ENCODE measurements at places on chromosomes 6 and 20.

GRCh38 chr6:31935021-31935420 is 7.5 kb downstream of the C2 start:
- DNase-seq, result no peak

- DNase-seq, result no peak
These were observed 16.0 kb downstream of the RPS12 start for GRCh38 chr6:132830334-132830751.

- peak; percentile 16 for DNase-seq
These were observed 75.4 kb upstream of the PTPN1 start for GRCh38 chr20:50434653-50435396.

- DNase-seq, result peak; percentile 7
These were observed 73.2 kb downstream of the ROS1 start for GRCh38 chr6:117352466-117353081.

GRCh38 chr6:16363749-16364148 is 125.4 kb downstream of the GMPR start:
- DNase-seq, result no peak

- peak; percentile 62 for DNase-seq
These were observed 216.8 kb downstream of the TMEM242 start for GRCh38 chr6:157106487-157106886.

DNA sequence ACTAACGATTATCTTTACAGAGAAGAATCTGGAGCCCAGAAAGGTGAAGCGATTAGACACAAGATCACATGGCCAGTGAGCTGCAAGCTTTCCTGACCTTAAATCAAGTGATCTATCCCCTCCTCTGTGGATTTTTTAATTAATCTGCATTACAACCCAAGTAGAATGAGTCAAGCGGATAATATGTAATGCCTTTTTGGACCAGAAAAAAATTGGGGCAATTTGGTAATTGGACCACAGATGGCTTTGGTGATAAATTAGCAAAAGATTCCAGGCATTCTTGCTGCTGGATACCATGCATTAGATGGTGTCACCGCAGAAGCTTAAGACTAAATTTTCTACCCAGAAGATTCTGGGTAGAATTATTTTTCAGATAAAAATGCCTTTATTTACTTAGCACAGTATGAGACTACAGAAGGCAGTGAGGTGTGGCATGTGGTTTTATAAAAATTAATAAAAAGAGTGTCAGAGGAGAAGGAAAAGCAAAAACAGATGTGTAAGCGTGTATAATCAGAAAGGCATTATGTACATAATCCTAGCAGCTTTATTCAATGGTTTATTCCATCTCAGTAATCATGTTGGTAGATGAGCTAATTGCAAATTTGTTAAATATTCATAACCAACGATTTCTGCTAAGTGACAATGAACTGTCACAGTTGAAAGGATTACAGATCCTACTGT is 53.9 kb upstream of the PCSK2 start:
- DNase-seq, result no peak

GRCh38 chr6:163513003-163513402 is 98.5 kb downstream of the QKI start:
- no peak for DNase-seq

DNA sequence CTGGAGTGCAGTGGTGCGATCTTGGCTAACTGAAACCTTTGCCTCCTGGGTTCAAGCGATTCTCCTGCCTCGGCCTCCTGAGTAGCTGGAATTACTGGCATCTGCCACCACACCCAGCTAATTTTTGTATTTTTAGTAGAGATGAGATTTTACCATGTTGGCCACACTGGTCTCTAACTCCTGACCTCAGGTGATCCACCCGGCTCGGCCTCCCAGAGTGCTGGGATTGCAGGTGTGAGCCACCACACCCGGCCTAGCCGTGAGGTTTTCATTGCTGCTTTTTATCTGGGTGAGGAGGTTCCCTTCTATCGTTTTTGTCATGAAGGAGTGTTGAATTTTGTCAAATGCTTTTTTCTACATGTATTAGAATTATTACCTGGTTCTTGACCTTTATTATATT is 23.9 kb downstream of the SRC start:
- DNase-seq, result no peak

DNA sequence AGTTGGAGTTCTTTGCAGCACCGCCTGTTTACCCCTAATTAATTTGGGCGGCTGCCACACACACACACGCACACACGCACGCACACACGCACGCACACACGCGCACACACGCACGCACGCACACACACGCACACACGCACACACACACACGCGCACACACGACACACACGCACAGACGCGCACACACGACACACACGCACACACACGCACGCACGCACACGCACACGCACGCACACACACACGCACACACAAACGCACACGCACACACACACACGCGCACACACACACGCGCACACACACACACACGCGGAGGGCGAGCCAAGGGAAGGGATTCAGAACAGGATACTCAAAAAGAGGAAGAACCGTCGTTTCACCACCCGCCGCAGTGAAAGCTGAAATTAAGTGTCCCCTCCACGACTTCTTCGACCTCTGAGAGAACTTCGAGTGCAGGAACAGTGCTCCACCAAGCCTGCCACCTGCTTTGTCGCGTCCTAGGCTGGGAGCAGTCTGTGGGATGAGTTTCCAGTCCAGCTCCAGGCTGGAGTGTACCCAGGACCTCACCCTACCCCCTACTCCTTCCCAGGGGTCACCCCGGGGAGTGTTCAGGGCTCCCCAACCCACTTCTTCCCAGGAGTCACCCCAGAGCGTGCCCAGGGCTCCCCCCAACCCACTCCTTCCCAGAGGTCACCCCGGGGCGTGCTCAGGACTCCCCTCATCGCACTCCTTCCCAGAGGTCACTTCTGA is 1.1 kb downstream of the RNASET2 start:
- DNase-seq, result no peak

DNA sequence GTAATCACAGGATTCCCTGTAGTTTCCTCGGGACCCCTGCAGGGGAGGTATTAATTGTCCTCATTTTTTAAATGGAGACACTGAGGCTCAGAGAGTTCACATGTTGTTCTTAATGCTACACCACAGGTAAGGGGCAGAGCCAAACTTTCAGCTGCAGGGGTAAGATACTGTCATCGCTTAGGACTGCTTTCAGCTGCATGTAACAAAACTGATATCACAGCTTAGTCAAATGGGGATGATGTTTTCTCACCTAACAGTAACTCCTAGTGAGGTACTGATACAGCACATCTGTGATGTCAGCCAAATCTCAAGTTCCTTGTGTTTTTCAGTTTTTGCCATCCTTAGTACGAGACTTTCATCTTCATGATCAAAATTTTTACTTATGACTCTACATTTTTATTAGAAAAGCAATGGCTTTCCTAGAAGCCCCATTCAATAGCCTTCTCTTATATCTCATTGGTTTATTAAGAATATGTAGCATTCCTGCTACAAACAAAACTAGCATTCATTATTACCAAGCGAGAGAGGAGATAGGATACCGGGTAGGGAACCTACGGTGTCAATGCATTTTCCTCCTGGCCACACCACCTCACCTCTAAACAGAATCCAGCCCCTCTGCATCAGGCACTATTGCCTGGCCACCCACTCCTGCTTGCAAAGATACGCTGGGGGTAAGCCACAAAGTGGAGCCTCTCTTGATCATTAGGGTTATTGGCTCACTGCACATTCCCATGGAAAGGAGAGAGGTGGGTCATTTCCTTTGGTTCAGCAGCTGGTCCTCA is 557.5 kb downstream of the CD83 start:
- no peak for DNase-seq

- no peak for DNase-seq
These were observed 22.5 kb downstream of the JARID2 start for GRCh38 chr6:15268137-15268908.

- DNase-seq, result peak; percentile 76
These were observed 10.8 kb upstream of the WTAP start for GRCh38 chr6:159716247-159717096.

- peak; percentile 72 for DNase-seq
These were observed 1.9 kb downstream of the RRBP1 start for GRCh38 chr20:17679941-17680835.

- no peak for DNase-seq
These were observed 17.6 kb downstream of the NEDD9 start for GRCh38 chr6:11214901-11215300.

DNA sequence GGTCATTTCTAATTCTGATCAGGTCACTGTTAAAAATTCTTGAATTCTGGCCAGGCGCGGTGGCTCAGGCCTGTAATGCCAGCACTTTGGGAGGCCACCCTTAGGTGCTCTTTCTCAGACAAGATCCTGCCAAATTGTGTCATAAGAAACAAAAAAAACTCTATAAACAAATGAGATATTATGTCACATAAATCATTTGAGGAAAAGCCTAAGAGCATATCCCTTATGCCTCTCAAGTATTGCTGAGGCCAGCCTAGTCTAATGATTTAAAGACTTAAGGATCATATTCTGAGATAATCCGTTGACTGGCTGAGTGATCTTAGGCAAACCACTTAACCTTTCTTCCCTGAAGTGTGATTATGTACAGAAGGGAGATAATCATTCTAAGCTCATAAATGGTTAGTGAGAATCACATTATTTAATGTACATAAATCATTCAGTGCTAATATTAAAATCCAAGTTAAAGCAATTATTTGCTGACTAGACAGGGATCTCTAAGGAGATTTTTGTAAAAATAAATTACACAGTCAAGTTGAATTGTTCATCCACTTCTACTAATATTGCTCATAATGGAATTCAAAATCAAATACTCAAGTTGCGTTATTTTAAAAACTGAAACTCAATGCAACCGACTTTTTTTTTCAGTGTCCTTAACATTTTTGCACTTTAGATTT is 365.4 kb downstream of the PHF3 start:
- DNase-seq, result no peak

- DNase-seq, result peak; percentile 22
These were observed 88.3 kb downstream of the SH3BGRL2 start for GRCh38 chr6:79719248-79719960.

DNA sequence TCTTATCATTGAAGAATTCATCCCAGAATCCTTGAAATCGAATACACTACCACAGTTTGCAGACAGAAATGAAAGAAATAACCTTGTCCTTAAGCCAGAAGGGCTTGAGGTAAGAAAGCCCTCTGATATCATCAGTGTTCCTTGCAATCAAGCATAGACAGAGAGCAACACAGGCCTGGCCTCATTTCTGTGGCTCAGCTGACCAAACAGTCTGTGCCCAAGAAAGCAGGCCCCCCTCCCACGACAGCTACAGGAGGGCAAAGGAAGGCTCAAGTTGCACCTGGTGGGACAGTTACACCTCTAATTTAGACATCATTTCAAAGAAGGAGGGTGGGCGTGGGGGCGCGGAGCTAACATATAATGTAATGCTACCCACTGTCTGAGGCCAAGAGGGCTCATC is 21.6 kb downstream of the KIF16B start:
- no peak for DNase-seq

GRCh38 chr20:41618807-41619311 is 682 bp upstream of the CHD6 start:
- peak; percentile 19 for DNase-seq

- no peak for DNase-seq
These were observed 85.4 kb downstream of the DHX35 start for GRCh38 chr20:39047417-39047985.

DNA sequence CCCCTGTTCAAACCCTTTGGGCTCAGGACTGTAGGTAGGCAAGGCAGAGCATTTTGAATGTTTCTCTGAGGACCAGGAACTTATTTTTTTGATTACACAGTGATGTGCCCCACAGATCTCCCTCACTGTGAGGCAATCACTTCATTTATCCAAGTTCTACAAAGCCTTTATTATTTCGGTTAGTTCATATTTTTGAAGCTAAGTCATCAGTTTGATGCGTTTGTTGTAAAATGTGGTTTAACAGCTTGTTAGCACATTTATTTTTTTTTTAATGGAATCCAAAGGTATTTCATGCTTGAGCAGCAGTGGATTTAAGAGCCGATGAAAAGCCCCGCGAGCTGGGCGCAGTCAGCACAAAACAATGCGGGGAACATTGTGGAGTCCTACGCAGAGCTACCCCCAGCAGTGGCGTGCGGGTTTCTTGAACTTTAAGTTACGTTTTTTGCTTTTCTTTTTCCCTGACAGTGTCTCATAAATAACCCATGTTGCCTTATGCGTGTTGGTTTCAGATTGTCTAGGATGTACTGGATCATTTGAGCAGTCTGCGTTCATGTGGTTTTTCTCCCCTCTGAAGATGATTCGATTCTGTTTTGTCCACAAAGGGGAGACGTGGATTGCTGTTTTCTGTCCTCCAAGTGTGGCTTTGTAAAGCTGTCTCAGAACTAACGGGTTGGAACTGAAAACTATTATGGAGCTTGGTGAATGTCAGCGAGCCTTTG is 233.6 kb upstream of the BMP2 start:
- DNase-seq, result peak; percentile 49

DNA sequence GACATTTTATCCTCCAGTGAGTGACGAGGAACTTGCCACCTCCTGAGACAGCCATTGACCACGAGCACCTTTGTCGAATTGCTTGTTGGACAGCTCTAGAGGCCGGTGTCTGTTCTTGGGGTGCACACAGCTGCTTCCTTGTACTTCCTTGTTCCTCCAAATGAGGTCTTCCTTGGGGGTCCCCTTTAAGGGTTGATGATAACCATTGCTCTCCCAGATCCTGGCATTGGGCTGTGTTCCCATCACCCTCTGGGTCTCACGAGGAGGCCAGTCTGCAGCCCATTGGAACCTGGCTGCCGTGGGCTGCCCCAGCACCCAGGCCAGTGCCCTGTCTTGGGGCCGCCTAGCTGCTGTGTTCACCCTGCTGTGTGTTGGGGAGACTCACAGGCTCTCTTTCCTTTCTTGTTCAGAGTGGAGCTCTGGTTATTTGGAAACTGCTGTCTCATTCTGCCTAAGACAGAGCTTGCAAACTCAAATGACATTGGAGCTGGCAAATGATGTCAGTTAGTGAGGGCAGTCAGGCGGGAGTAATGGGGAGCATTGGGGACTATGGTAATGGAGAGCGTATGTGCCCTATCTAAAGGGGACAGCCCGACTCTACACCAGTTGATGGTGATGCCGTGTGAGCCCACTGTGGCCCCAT is 25.7 kb downstream of the PPP1R16B start:
- no peak for DNase-seq

DNA sequence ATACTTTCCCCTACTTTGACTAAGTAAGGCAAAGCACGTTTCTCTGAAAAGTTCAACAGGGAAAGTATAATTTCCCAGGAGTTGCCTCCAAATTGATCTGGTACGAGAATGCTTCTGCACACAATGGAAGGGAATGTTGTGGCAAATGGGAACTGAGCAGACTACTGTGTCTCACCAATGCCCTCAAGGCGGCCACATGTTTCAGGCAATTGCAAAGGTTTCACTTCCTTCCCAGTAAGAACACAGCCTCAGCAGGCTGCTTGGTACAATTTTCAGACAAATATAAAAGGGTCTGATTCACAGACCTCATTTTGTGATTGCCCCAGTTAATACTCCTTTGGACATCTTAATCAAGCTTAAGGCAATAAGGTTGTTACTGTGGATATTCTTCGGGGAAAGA is 71.2 kb downstream of the KIAA0319 start:
- no peak for DNase-seq

- DNase-seq, result peak; percentile 69
These were observed 9.2 kb downstream of the ITPA start for GRCh38 chr20:3218307-3218988.

DNA sequence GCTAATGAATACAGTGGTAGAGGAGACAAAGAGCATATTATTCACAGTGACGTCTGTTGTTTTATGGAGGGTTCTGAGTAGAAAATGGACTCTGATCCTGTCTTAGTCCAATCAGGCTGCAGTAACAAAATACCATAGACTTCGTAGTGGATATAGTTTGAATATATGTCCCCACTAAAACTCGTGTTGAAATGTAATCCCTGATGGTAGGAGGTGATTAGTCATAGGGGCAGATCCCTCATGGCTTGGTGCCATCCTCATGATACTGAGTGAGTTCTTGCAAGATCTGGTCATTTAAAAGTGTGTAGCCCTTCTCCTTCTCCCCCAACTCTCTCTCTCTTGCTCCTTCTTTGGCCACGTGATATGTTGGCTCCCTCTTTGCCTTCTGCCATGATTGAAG is 82.5 kb downstream of the CD83 start:
- DNase-seq, result no peak
